ENCODE measurements at places on chromosomes 7 and 10. TPM values are rescaled to one million over a fixed set of nuclear protein-coding genes. Genes with fewer than 3 reads are reported as not detected.

DNA sequence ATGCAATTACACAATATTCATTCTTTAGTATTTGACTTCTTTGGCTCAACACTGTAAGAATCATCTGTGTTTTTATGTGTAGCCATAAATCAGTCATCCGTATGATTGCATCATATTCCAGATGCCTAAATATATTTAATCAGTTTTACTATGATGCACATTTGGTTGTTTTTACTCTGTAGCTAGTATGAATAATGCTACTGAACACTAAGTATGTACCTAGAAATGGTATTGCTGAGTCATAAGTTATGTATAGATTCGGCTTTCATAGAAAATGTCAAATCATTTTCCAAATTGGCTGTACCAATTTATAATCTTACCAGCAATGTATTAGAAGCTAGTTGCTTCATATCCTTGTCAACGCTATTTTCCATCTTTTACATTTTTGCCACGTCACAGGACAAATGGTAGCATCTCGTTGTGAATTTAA lies 197.3 kb upstream of the PLXNA4 start:
- no peak for DNase-seq

- DNase-seq: no peak
Measured at GRCh38 chr7:114759347-114760062, 162.4 kb upstream of the MDFIC start.

DNA sequence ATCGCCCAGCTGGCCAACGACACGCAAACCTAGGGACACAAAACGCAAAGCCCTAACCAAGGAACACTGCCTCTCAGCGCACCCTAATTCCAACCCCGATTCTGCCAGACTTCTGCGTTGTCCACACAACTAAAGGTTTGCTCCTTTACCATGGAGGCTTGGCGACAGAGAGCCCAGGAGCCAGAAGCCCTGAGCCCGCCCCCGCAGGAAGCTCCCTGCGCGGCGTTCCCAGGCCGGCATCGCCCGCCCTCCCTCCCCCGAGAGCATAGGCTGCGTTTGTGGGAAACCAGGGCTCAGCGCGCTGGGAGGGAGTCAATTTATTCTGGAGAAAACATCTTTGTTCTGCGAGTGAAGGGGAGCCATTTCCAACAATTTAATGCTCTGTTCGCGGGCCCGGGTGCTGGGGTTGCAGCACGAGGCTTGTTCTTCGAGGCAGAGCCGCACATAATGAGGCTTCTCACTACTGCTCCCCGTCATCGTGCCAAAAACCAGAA lies 103.9 kb downstream of the GRID1 start:
- no peak for DNase-seq

The TMEM225B gene
- total RNA-seq: 1.4 TPM

The MSS51 gene
- total RNA-seq: 2.1 TPM
